LHCN-M2 (cell line): ENCODE measurements at places on chromosomes 5 and 9. TPM values are rescaled to one million over a fixed set of nuclear protein-coding genes. Genes with fewer than 3 reads are reported as not detected.

DNA sequence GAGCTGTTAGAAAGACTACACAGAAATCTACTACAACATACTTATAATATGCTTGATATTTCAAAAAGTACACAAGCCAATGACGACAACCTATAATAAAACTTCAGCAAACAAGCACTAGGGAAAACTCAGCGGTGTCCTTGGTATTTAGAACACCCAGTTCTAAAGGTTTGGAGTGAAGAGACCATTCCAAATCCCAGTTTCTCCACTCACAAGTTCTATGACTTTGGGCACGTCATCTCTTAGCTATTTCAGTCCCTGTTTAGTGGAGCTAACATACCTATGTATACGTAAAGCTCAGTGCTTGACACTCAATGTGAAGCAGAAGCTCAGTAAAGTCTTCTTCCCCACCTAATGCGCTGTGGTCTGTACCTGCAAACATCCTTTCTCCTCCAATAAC lies 52.8 kb downstream of the MLLT3 start:
- DNase-seq = no peak

- DNase-seq = peak; percentile 51
These were observed 90.7 kb upstream of the NR3C1 start for GRCh38 chr5:143494162-143494561.

- DNase-seq = no peak
These were observed 16.3 kb upstream of the OLFM1 start for GRCh38 chr9:135070964-135071735.

DNA sequence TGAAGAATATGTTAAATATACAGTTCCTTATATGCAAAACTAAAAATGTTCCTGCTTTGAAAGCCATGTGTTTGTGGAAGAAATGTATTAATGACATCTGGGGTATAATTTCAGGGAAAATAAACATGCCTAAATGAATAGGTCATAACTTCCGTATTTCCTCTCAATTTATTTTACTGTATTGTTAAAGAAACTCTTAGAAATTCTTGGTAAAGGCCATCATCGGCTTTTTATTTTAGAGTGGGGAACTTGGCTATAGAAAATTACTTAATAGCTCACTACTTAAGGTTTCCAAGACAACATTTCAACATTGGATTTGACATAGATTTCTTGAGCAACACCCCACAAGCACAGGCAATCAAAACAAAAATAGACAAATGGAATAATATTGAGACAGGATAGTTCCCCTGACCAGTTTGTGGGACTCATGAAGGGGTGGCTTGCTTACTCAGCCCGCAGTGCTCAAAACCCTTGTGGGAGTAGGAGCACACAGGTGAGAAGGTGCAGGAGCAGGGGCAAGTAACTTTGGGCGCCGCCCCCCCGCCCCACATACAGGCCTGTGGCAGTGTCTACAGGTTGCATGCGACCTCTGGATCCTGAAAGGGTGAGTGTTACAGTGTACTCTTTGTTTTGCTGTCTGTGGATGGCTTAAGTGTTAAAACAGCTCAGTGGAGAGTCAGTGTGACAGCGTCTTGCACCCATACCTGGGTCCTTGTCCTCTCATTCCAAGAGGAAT lies 891.4 kb upstream of the C9orf72 start:
- DNase-seq = no peak

DNA sequence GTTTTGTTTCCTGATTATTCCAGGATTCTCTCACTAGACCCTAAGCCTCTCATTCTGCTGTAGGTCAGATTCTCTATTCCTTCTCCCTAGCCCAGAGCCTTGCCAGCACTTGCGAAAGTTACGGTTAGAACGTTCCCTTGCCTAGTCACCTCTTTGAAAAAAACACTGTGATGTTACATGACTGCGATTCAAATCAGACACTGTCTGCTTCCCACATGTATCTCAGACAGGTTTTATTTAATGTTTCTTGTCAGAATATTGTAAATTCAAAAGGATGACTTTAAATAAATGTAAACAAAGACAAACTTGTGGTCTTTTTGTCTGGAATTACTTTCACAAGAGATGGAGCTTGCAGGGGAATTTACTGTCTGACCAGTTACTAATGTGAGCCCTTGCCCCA lies 116.5 kb upstream of the OTULINL start:
- DNase-seq = no peak

SLC6A19 gene
- total RNA-seq = not detected in 2 replicates

- no peak for DNase-seq
These were observed 384.7 kb downstream of the BNC2 start for GRCh38 chr9:16485575-16486321.

STK32A gene
- 0.23 TPM in 1 of 2 replicates, not detected in the other for total RNA-seq

- no peak for DNase-seq
These were observed 114.4 kb upstream of the SLIT3 start for GRCh38 chr5:169415371-169415770.

DNA sequence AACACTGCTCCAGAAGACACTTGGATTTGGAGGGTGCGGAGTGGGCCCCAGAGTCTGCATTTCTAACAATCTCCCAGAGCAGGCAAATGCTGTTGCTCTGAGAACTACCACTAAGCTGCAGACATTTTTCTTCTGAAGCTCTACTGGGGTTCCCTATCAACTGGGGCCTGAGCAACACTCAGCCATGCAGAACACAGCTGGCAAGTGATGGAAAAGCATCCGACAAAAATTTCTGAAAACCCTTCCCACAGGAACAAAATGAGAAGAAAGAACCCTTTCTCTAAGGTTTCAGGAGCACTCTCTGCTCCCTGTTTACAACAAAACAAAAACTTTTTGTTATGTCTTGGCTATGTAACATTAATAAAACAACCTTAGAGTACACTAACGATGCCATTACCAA lies 516.9 kb downstream of the CTNND2 start:
- no peak for DNase-seq

DNA sequence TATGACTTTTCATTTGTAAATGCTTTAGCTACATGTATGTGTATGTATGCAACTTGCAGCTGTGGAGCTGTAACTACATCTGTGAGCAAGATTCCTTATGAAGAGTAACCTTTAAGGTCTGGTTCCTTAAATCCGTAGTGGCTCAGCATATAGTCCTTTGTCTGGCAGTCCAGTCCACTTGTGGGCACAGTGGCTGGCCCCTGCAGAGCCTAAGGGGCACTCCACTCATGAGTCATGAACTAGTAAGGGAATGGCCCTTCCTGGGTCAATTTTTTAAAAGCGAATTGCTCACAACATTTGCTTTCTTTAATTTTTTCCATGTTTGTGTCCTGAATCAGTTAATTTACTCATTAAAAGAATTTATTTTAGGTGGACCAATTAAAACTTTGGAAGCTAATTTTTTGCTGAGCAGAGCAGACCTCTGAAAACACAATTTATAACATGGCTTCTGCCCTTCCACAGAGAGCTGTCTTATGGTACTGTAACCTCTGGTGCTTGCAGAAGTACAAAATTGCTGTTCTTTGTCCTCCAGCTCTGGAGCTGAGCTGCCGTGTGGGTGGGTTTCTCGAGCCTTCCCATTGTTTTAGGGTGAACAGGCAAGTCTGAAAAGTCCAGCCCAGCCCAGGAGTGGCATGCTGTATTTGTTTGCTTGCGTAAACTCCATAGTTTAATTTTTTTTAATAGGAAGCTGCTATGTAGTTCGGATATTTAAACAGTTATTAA lies 110.1 kb downstream of the MVB12B start:
- DNase-seq = peak; percentile 59

DNA sequence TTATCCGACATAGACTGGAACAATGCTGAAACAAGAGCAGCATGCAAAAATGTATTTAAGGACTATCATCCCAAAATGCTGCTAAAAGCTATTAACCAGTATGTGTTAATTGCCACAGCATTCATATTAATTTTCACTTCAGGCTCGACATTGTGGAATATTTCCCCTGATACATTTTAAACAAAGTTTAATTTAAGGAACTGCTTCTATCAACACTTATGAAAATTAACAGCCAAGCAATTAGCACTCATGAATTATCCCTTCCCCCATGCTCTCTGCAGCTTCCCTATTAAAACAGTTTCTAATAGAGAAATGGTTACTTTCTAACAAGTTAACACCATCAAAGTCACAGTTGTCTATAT lies 54.8 kb downstream of the MAPKAP1 start:
- DNase-seq = no peak
